Pulmonary artery endothelial cell (primary cell): ENCODE measurements at places on chromosomes 5 and 9. TPM values are rescaled to one million over a fixed set of nuclear protein-coding genes. Genes with fewer than 3 reads are reported as not detected.

PAPPA gene
- total RNA-seq = under 0.01 and 0.07 TPM in 2 replicates

RETREG1 gene
- 0.07 and 0.14 TPM in 2 replicates for total RNA-seq

DNA sequence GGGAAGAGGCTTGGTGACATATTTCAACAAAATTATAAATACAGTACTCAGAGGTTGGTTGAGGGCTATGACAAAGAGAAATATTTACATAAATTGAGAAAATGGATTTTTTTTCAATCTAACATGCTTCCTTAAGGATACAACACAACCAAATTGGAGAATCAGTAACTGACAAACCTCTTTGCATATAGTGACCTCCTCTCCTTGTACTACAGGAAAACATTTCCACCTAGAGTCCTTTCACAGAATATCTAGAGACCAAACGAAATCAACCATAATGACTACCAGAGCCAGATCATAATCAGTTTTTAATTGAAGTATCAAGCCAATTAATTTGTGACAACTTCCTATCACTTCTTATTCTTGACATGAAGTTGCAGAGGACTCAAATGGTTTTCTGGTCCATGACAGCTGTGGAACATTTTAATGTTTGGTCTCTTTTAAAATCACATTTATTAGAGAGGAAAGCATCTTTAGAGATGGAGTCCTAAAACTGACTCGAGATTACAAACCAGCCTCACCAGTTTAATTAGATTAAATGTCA lies 1636.5 kb upstream of the C9orf72 start:
- no peak for DNase-seq

DNA sequence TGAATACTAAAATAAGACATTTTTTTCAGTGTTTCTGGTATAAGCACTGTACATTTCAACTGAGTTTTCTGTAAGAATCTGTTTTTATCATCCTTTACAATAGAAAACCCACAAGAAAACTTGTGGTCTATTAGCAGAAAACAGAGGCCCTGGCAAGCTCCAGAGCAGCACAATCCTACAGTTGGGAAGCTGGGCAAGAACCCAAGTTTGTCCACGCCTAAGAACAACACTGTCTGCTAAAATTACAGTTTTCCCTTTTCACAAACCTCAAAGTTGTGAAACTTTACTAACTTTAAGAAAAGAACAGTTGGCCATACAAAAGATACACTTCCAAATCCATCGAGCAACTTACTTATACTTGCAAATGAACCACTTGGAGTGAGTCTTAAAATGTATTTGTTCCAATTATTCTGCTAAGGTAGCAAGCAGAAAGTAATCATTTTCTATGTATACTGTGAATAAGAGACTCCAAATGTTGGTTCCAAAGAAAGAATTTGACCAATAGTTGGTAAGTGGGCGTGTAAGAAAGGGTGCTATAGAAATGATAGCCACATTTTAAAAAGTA lies 982.0 kb upstream of the ARRDC3 start:
- DNase-seq = no peak

- DNase-seq = no peak
Observed at GRCh38 chr5:80370390-80370789, 37.5 kb upstream of the ZFYVE16 start.

DNA sequence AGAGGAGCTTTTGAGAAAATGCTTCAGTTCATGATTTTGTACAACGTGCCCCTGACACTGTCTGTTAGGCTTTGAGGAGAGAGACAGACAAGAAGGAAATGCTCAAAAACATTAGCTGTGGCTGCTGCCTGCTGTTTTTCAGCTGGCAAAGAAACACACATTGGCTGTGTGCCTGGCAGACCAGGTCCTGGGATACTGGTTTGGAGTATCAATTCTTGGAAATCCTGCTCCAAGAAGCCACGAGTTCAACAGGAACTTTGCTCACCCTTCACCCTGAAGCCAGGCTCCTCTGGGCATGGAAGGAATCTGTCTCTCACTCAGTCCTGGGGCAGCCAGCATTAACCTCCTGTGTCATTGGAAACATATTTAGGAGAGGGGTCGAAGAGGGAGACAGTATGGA lies 245.5 kb downstream of the AUH start:
- DNase-seq = no peak

- no peak for DNase-seq
Observed at GRCh38 chr9:17994695-17995425, 416.0 kb downstream of the SH3GL2 start.

- DNase-seq = no peak
Observed at GRCh38 chr9:75845806-75846205, 44.7 kb upstream of the PCSK5 start.

- no peak for DNase-seq
Observed at GRCh38 chr9:120755810-120756434, 37.3 kb downstream of the FBXW2 start.

DNA sequence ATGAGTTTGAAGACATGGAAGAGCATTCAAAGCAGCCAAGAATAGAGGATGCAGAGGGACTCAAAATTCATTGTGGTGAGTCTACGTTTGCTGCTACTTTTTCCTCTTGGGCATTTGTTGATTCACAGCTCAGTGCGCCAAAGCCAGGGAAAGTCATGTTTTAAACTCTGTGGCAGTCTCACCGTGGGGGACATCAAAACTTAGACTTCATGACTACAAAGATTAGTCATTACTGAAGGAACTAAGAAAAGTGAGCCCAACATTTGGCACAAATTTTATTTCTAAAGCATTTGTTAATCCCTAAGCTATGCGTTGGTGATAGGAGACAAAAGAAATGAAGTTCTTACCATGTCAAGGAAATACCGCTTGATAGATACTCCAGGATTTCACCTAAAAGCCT lies 73.7 kb upstream of the MTAP start:
- DNase-seq = no peak
